ENCODE measurements at places on chromosomes 5 and 9.

- DNase-seq, result no peak
These were observed 126.2 kb upstream of the ZNF608 start for GRCh38 chr5:124872615-124873014.

DNA sequence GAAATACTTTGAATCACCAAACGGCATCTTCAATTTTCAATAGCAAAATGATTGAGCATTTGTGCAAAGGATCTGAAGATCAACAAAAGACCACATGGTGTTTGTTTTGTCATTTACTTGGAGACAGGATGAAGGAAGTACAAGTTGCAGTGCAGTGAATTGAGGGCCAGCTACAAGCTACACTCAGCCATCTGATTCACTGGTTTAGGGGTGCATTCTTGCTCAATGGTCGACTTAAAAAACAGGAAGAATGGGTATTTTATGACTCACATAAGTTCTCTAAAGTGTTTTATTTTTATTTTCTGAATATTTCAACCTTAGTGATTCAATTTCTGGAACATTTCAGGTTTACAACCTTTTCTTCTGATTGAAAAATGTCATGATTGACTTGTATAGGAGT, 412.1 kb upstream of the ADAMTSL1 start:
- no peak for DNase-seq

DNA sequence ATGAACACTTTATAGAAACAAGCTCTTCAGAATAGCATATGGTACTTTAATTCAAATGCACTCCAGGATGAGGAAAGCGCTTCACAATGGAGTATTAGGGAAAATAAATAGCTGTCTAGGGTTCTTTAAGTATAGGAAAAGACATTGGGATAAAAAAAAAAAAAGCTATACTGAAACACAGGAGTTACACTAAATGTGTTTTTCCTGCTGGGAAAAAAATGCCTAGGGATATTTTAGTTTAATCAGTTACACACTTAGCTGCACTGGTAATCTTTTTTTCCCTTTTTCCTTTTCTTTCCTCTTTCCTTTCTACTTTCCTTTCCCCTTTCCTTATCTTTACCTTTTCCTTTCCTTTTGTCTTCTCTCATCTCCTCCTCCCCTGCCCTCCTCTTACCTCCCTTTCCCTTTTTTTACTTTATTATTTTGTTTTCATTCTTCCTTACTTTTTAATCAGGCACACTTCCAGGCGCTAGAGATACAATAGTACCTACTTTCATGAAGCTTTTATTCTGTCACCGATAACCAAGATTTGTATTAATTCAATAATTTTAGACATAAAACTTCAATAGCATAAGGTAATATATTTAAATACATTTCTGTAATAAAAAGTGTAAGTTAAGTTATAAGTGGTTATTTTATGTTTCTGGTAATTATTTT, 758.7 kb downstream of the CDH18 start:
- DNase-seq, result no peak

GRCh38 chr5:14806456-14806855, 65.1 kb downstream of the ANKH start:
- DNase-seq, result no peak

- DNase-seq, result no peak
These were observed 5.3 kb downstream of the NFX1 start for GRCh38 chr9:33295571-33295970.

DNA sequence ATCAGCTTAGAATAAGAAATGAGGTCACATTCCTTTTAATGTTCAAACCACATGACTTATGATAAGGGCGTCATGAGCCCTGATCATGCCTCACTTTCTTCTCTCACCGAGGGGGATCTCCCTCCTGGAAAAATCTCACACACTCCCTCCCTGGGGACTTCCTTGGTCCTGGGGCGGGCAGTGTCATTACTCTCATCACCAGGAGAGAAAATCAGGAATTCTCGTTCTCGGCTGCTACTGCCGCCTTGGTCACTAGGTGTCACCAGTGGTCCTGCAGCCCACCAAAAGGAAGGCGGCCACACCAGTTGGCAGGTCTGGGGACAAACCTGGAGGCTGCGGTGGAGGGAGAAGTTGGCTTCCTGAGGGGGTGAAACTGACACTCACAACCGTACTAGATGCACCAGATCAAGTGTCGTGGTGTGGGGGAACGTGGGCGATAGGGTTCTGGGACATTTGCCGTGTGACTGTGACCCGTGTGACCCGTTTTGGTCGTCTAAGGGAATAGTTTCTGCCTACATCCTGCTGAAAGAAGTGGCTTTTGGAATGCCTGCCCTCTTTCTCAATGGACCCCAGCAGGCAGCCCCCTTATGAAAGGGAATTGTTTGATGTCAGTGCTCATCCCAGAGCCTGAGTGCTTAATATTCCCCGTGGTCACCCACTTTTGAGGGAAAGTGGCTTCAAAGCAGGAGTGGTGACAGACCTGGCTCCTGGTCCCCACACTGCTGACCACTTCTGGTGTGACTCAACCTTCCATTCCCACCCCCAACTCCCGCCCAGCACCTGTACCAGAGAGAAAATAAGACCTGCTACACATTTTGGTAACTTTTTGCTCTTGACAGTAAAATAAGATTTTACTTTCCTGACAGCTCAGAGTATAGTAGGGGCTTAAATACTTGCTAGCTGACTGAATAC, 63.2 kb downstream of the ACER2 start:
- DNase-seq, result peak; percentile 12

DNA sequence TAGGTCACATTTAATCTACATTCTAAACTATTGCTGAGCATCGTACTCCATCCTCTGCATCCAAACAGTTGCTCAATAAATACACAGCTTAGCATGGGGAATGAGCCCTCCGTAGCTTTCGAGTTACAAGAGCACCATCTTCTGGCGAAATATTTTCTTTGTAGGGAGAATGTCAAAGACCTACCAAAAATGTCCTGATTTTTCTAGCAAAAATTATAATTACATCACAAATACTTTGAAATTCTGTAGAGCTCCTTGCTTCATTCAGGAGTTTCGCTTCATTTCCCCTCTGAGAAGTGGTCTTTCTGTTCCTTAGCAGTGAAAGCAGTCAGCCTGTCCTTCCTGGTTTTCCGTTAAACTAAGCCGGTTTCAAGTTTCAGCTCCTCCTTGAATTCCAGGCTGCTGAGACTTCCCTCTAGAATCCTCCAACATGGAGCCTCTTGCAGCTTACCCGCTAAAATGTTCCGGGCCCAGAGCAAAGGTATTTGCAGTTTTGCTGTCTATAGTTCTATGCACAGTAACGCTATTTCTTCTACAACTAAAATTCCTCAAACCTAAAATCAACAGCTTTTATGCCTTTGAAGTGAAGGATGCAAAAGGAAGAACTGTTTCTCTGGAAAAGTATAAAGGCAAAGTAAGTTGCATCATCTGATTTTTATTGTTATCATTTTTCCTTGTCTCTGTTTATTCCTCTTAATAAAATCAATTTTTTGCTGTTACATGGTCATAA, at the start of gene GPX8:
TSS of gene GPX8 (plus strand) at position 409 of the 730 bp plus-strand sequence. CDS start at position 431, 22 bp downstream.
- no peak for DNase-seq

- DNase-seq, result no peak
These were observed 185.9 kb downstream of the DAB2IP start for GRCh38 chr9:121837113-121837961.

DNA sequence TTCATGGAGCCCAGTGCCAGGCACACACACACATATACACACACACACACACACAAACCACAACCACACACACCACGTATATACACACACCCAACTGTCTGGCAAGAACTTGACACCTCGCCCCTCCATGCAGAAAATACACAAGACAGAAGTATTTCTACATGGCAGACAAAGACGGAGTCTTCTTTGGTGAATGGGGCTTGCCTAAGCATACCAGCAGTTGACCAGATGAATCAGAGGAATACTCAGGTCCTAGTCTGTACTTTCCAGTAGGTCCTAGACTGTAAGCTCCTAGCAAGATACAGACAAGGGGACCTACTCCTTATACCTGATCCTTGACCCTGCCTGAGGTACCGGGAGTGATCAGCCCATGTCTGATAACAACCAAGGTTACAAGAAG, 60.1 kb downstream of the SIL1 start:
- no peak for DNase-seq

GRCh38 chr9:25678846-25679360, 659 bp upstream of the TUSC1 start:
- DNase-seq, result no peak

DNA sequence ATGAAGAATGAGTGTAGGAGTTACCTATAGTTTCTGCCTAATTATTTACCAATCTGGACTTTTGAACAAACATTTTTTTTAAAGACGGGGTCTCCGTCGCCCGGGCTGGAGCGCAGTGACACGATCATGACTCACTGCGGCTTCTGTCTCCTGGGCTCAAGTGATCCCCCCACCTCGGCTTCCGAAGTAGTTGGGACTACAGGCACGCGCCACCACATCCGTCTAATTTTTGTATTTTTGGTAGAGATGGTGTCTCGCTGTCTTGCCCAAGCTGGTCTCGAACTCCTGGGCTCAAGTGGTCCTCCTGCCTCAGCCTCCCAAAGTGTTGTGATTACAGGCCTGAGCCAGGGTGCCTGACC, 1.5 kb downstream of the CTNNA1 start:
- DNase-seq, result no peak

DNA sequence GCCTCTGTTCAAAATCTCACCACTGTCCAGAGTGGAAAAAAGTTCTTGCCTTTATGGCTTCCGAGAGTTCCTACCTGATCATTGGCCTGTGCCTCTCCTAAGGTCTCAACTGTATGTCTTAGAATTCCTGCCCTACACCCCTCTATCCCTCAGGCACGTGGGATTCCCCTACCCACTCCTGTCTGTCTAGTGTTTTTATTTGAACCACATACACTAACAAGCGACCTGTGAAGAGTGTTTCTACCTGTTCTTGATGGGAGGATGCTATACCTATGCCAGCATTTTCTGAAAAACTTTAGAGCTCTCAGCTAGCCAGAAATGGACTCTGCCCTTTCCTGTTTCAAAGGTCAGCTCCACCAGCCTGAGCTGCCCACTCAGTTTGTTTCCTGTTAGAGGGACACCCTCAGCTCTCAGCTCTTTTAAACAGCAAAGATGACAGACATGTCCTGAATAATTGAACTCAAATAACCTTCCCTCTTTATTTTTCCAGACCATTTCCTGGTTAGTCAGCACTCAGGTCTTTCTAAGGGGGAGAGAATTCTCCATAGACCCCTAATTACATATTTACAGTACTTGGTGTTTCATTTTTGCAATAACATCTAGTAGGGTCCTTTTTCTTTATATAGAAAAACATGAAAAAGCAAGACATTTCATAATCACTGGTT, 214.8 kb downstream of the AOPEP start:
- DNase-seq, result no peak

- DNase-seq, result no peak
These were observed 293.0 kb downstream of the SPOCK1 start for GRCh38 chr5:137206030-137206715.

DNA sequence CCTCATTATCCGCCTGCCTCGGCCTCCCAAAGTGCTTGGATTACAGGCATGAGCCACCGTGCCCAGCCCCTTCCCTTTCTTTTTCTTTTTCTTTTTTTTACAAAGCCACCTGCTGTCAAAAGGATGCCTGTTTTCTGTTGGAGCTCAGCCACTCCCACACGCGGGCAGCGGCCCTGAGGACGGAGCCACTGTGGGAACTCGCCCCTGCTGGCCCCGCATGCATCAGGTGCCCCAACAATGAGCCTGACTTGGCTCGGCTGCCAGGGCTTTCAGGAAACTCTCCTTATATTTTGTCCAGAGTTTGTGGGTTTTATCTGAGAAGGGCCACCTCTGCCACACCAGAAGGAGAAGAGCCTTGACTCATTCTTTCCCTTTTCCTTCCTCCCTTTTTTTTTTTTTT, 37.1 kb upstream of the LRRC14B start:
- no peak for DNase-seq

DNA sequence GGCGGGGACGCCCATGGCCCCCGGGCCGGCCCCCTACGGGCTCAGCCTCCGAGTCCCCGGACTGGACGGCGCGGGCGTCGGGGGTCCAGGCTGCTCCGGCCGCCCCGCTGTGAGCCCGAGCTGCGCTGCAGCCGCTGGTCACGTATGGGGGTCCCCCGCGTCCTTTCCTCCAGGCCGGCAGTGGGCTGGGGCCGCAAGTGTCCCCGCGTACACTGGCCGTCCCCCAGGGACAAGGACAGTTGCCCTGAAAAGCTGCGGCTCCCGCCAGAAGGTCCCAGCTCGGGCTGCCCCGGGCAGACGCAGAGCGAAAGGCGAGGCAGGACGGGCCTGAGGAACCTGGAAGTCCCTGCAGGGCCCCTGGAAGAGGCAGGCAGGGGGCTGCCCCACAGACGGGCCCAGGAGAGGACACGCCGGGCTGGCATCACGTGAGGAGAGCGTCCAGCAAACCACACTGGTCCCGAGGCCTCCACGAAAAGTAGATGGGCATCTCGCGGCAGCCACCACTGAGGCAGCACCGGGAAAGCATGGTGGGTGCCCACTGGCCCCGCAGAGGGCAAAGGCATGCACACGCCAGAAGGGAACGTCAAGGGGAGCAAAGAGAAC, 3.3 kb upstream of the NKD2 start:
- DNase-seq, result no peak

DNA sequence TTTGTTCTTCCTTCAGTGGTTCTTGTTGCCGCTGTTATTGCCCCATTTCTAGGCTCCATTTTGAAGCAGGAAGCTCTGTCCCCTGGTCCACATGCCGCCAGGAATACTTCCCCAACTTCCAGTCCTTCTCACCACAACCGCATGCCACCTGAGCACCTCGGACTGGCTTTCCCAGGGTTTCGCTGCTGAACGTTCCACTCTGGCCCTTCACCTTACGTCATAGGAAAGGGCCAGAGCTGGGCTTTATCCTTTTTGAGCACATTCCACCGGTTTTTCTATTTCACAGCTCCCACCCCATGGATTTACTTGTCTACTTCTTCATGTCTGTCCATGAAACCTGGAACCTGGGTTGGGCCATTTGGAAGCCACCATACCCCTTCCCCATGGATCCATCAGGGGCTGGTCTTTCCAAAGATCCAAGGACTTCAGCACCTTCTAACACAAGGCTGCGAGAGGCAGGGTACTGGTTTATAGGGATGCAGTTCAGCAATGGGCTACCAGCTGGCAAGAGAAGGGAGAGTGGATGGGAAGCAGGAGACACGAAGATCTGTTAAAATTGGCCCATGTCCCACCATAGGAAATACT, 557.4 kb downstream of the BNC2 start:
- DNase-seq, result no peak

- DNase-seq, result no peak
These were observed 60.5 kb upstream of the CD180 start for GRCh38 chr5:67257077-67257476.

- DNase-seq, result no peak
These were observed 347.5 kb downstream of the SEMA5A start for GRCh38 chr5:9198394-9198793.

GRCh38 chr5:102778478-102778877, 23.4 kb downstream of the PAM start:
- DNase-seq, result no peak

Data from stimulated activated CD4-positive, alpha-beta T cell treated with anti-CD3 and anti-CD28 coated beads, TNF-alpha, amount 100 ng/mL, for 4 hours (primary cell).